Dorsolateral prefrontal cortex (tissue), 122 donors: ENCODE measurements at places on chromosomes 7 and 10. TPM values are rescaled to one million over a fixed set of nuclear protein-coding genes. Genes with fewer than 3 reads are reported as not detected.
A peak's percentile ranks its signal among the peaks of the same experiment; 100 is the strongest.

GRCh38 chr7:155227004-155227787 is 70.5 kb upstream of the INSIG1 start:
- DNase-seq = no peak

DNA sequence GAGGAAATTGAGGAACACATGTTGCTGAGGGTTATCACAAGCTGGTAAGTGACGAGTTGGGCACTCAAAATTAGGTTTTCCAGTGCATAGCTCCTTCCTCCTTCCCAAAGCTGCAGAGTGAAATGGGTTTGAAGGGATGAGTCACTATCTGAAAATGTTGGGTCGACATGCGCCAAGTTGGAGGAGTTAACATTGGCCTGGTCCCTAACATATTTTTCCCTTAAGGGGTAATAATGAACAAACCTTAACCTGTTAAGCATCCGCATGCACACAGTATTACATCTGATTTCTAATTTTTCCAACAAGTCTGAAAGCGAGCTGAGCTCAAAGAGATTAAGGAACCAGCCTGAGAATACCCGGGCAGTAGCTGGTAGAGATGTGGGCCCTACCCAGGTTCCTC is 20.7 kb upstream of the TECTB start:
- no peak for DNase-seq

GRCh38 chr10:34305189-34305588 is 509.9 kb downstream of the PARD3 start:
- DNase-seq = no peak

- DNase-seq = no peak
These were observed 9.3 kb downstream of the TFEC start for GRCh38 chr7:116021237-116021636.

- DNase-seq = no peak
These were observed 1179.5 kb upstream of the C7orf33 start for GRCh38 chr7:147411096-147411495.

DNA sequence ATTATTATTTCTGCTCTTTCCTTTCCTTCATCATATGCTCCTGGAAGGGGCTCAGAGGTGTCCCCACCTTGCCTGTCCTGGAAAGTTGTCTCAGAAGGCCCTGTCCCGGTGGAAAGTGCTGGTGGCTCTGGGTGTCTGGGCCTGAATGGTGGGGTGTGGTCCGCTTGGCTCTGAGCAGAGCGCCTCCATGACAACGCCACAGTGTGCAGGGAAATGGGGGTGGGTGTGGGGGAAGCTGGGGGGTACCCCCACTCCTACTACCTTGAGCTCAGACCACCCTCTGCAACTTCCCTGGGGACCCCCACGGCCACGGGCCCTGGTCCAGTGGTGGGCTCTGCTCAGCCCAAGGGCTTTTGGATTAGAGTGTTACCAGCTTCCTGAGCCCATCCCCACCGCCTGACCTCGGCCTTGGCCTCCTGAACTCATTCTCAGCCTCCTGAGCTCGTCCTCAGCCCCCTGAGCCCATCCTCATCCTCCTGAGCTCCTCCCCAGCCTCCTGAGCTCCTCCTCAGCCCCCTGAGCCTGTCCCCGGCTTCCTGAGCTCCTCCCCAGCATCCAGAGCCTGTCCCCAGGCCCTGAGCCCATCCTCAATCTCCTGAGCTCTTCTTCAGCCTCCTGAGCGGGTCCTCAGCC is 106.4 kb upstream of the FAM20C start:
- DNase-seq = no peak

- no peak for DNase-seq
These were observed 146.5 kb downstream of the ARID5B start for GRCh38 chr10:62047960-62048383.

- no peak for DNase-seq
These were observed 68.2 kb downstream of the TMEM178B start for GRCh38 chr7:141142058-141142457.

DNA sequence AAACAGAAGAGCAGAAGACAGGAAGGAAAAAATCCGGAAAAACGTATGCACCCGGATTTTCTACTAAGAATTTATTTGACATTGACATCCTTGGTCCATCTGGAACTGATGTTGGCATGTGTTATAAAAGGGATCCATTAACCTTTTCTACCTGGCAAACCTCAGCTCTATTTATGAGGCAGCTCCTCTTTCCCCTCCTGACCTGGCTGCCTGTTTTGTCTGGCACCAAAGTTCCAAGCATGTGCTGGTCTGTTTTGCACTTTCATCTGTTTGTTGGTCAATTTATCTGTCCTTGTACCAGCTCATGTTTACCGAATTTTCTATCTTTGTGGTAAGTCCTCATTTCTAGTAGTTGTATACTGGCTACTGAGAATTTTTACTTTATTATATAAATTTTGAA is 258.0 kb downstream of the TNS3 start:
- peak; percentile 3 for DNase-seq

GRCh38 chr10:128345353-128345752 is 219.1 kb upstream of the MKI67 start:
- DNase-seq = no peak

- no peak for DNase-seq
These were observed 151.2 kb upstream of the FAM13C start for GRCh38 chr10:59513558-59513957.

GRCh38 chr7:119270644-119271043 is 1002.3 kb upstream of the KCND2 start:
- DNase-seq = no peak

GRCh38 chr7:96198047-96198636 is 123.8 kb downstream of the SLC25A13 start:
- no peak for DNase-seq

GRCh38 chr10:778626-779330 is 89.3 kb upstream of the DIP2C start:
- DNase-seq = no peak

DNA sequence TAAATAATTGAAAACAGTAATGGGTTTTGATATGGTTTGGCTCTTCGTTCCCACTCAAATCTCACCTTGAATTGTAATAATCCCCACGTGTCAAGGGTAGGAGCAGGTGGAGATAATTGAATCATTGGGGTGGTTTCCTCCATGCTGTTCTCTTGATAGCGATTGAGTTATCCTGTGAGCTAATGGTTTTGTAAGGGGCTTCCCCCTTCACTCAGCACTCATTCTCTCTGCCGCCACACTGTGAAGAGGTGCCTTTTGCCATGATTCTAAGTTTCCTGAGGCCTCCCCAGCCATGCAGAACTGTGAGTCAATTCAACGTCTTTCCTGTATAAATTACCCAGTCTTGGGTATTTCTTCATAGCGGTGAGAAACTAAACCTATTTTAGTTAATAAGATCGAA is 551.7 kb upstream of the POT1 start:
- DNase-seq = no peak

DNA sequence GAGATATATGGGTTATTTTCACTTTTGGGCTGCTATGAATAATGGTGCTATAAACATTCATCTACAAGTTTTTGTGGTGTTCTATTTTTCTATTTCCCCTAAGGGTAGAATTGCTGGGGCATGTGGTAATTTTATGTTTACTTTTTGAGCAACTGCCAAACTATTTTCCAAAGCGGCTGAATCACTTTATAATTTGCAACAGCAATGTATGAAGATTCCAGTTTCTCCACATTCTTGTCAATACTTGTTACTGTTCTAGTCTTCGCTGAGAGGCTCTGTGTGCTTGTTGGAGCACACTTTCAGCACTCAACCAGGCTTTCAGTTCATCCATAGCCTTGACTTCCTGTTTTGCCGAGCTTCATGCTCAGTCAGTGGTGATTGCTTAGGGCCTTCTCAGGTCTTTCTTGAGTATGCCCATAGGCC is 39.0 kb downstream of the ADK start:
- DNase-seq = no peak

DNA sequence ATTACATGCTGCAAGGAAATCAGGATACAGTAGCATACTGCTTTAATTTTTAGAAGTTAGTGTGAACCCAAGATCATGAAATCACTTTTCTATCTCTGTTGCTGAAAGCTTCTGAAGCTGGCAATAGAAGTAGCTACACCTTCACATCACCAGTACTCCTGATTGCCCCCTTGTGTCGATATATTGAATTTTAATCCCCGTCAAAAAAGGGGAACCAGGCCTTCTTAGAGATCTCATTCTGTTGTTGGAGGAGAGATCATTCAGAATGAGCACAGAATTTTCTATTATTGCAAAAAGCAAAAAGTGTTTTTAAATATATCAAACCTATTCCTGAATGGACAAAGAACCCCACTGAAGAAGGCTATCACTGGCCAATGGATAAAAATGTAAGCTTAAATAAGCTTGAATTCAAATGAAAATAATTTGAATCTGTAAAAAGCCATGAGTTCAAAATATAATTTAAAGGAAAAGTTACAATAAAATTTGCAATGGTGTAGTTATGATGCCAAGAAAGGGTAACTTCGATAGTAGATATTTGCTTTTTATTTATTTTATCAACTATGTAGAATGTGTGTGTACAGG is 39.7 kb upstream of the TEX47 start:
- DNase-seq = no peak

GRCh38 chr7:128352153-128352537 is 8.4 kb upstream of the RBM28 start:
- no peak for DNase-seq

DNA sequence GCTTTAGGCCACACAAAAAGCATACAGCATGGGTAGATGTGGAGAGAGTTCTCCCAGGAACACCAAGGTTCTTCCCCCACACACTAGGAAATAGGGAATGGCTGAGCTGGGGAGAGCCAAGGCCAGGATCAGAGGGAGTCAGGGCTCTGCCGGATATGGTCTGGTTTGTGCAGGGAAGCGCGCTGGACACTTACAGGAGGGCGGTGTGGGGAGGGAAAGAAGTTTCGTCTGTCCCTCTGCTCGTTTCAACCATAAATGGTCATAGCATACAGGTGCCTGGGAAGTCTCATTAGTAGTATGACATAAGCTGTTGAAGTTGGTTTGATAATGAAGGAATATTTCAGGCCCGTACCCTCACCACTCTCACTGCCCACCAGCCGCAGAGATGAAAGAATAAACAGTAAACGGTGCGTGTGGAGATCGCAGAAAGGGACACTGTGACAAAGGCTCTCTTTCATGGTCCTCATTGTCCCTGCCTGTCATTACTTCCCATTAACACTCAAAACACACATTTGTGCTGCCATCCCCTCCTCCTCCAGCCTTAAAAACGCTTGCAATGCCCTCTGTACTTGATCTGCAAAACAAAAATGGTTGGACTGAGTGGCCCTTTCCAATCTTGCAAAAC is 207.2 kb downstream of the CELF2 start:
- no peak for DNase-seq

DNA sequence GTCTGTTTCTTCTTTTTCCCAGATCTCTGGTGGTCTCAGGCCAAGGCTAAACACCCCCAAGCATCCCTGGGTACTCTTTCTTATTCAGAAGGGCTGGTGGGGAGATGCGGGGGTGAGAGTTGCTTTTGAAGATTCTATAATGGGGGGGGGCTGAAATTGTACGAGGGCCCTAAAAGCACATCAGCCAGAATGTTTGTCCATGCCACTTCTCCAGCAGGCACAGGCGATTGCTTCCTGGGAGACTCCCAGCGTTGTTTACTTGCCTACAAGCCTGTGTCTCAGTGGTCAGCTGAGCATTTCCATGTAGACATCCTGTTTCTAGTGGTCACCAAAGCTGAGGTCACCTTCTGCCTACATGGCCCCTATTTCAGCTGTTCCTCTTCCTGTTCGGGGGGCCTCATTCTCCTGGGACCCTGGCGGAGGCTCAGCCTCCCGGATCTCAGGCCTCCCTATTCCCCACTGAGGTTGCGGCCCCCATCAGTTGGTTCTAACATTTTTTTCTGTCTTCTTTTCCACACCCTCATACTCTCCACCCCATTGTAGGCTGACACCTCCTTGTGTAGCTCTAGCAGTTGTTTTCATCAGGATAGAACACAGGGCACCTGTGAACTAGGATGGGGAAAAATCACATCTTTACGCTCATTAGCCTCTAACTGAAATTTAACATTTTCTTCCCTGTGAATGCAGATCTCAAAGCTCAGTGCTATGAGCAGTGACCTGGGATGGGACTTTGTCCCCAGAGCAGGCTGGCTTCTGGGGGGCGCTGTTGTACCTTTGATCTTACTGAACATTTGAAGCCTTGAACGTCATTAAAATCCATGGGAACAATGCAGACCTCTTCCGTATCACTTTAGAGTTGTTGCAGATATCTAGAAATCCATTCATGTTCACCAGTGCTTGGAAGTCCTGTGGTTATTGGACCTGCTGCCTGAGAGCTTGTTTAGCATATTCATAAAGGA is 286.5 kb downstream of the GLRX3 start:
- DNase-seq = no peak

DNA sequence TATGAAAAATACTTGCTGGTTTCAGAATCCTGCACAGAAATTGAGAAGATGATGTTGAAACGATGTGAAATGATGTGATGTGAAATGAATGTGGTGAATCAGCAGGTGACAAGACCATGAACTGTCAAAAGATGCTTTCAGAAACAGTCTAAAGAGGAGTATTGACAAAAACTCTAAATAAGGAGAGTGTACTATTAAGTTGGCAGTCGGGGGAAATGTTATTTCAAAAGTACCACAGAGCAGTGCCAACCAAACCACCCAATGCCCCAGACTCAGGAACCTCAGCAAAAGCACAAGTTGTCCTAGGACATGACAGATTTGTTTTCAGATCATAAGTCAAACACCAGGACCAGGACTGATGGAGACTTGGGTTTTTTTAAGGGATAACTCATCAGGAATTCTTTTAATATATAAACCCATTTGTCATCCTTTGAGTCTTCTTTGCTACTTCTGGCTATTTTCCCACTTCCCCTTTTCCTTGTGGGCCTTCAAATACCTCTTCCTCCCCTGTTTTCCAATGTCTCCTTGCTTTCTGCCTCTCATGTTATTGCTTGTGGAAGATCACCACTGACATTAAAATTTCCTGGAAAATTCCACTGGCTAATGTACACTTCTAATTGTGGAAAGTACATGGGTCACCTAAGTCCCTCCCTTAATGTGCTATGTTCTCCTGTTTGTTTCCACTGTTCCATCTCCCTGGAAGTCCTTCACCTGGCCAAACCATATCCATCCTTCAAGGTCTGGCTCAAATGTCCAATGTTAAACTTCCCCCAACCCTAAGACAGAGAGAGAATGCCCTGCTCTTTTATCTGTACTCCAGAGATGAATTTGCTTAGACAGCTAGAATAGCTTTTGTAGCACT is 10.2 kb upstream of the PPP1R3C start:
- no peak for DNase-seq

GRCh38 chr7:94289071-94289470 is 105.6 kb upstream of the COL1A2 start:
- peak; percentile 29 for DNase-seq

DNA sequence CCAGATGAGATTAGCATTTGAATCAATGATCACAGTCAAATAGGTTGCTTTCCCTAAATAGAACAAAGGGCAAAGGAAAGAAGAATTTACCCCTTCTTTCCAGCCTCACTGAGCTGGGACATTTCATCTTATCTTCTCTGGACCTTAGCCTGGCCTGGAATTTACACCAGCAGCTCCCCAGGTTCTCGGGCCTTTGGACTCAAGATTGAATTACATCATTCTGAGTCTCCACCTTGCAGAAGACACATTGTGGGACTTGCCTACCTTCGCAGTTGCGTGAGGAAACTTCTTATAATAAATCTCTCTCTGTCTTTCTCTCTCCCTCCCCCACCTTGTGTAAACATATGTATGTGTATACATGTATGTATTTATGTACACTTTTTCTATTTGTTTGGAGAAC is 732.4 kb downstream of the IPMK start:
- DNase-seq = no peak

The TACR2 gene
- 1.3 TPM for total RNA-seq

The VPS37D gene
- 8.6 TPM for total RNA-seq

The PTPRN2 gene
- 141 TPM for total RNA-seq

The KCNIP2 gene
- total RNA-seq = 133 TPM

The DKK1 gene
- 0.27 TPM for total RNA-seq

The GPC2 gene
- 1.9 TPM for total RNA-seq

The GCK gene
- total RNA-seq = 2.9 TPM

The ZMIZ2 gene
- total RNA-seq = 192 TPM

The ANK3 gene
- 473 TPM for total RNA-seq

The PIP gene
- total RNA-seq = not detected

The COX19 gene
- 22.5 TPM for total RNA-seq

The CYP2C19 gene
- 0.63 TPM for total RNA-seq
